ENCODE measurements at places on chromosomes 11 and 22.

DNA sequence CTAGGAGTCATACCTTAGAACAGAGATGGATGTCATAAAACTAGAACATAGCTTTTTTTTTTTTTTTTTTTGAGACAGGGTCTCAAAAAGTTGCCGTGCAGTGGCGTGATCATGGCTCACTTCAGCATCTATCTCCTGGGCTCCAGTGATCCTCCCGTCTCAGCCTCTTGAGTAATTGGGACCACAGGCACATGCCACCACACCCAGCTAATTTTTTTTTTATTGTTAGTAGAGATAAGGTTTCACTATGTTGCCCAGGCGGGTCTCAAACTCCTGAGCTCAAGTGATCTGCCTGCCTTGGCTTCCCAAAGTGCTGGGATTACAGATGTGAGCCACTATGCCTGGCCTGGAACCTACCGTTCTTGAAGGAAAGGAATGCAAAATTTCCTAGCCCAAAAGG is 8.8 kb upstream of the CEP295 start:
- DNase-seq: no peak

- DNase-seq: no peak
Measured at GRCh38 chr11:13294771-13295579, 17.4 kb downstream of the BMAL1 start.

GRCh38 chr11:73191151-73191550 is 26.9 kb upstream of the P2RY2 start:
- no peak for DNase-seq

GRCh38 chr11:22089609-22090008 is 103.3 kb upstream of the ANO5 start:
- DNase-seq: no peak

DNA sequence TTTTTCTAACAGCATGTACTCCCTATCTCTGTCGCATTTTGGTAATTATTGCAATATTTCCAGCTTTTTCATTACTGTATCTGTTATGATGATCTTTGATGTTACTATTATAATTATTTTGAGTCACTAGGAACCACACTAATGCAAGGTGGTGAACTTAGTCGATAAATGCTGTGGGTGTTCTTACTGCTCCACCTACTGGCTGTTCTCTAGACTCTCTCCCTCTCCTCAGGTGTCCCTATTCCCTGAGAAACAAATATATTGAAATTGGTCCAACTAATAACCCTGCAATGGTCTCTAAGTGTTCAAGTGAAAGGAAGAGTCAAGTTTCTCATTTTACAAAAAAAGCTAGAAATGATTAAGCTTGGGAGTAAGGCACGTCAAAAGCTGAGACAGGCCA is 10.5 kb downstream of the ARL14EP start:
- DNase-seq: no peak

GRCh38 chr11:7571640-7572000 is 57.8 kb downstream of the PPFIBP2 start:
- peak; percentile 8 for DNase-seq

DNA sequence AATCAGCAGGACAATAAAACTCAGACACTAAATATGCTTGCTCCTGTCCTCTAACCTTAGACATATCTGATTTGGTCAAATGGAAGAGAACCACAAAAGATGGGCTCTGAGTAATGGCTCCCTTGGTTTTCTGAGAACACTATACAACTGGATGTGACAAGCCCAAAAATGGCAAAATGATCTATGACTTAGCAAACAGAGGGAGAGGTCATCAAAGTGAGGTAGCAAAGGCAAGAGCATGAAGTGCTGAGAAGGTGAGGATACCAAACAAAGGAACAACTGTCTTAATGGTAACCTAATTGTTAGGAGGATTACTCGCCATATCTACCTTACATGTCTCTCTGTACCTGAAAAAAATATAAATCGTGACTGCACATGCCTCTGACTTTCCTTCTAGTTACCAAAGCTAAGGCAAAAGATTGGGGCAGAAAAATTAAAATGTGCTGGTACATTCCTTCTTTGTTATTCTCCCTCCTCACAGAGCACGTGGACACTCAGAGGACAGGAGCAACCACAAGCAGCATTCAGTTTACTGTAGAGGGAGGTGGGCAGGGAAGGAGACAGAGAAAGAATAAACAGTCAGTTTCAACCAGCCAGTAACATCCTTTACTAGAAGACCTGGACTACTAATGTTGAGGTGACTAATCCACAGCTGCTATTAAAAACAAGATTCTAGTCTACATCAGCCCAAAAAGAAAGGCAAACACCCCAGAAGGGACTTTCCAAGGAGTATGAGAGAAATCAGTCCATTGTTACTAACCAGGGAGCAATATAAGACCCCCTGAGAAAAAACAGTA is 88.8 kb downstream of the AMBRA1 start:
- no peak for DNase-seq

- no peak for DNase-seq
Measured at GRCh38 chr22:23084453-23085350, 14.4 kb downstream of the GNAZ start.

Measured in activated CD4-positive, alpha-beta T cell treated with anti-CD3 and anti-CD28 coated beads for 24 hours (primary cell).